ENCODE measurements at places on chromosomes 12 and 14.

GRCh38 chr14:38794677-38795076, 308.4 kb downstream of the SEC23A start:
- no peak for DNase-seq

GRCh38 chr14:30333934-30334333, 225.0 kb upstream of the G2E3 start:
- no peak for DNase-seq

DNA sequence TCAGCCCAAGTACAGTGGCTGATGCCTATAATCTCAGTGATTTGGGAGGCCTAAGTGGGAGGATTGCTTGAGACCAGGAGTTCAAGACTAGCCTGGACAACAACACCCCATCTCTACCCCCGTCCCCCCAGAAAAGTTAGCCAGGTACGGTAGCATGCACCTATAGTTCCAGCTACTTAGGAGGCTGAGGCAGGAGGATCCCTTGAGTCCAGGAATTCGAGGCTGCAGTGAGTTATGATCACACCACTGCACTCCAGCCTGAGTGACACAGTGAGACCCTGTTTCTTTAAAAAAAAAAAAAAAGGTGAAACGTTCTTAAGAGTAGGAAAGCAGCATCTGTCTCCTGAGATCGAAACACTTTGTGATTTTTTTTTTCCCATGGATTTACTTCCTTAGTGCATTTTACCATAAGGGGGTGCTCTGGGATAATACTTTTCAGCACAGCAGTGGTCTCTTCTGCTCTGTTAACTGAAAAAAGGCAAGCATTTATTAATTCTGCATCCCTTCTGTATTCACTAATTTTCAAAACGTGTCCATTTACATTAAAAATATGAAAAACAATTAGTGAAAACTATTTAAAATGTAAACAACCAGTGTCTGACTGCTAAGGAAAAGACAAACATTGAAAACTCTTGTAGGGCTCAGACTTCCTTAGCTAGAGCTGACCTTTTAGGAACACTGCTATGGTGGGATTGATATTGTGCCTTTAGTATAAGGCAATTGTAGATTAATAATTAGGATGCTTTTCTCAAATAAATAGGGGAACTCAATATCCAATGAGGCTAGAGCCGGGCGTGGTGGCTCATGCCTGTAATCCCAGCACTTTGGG, 31.2 kb upstream of the USP44 start:
- peak; percentile 74 for DNase-seq

GRCh38 chr14:77914073-77914721, 114.3 kb downstream of the ADCK1 start:
- DNase-seq, result no peak

DNA sequence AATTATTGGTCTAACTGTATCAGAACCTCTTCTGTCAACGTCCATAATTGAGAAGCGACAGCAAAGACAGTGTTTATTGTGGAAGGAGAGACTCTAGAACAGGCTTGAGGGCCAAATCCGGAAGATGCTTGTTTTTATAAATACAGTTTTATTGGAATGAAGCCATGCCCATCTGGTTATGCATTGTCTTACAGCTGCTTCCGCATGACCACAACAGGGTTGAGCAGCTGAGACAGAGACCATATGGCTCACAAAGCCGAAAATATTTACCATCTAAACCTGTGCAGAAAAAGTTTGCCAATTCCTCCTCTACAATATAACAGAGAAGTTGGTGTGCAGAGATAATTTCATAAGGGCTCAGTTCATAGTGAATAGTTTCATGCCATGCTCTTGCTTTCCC, 24.5 kb downstream of the PRKAB1 start:
- DNase-seq, result no peak

GRCh38 chr14:64998455-64998931, 11.8 kb downstream of the FNTB start:
- no peak for DNase-seq

DNA sequence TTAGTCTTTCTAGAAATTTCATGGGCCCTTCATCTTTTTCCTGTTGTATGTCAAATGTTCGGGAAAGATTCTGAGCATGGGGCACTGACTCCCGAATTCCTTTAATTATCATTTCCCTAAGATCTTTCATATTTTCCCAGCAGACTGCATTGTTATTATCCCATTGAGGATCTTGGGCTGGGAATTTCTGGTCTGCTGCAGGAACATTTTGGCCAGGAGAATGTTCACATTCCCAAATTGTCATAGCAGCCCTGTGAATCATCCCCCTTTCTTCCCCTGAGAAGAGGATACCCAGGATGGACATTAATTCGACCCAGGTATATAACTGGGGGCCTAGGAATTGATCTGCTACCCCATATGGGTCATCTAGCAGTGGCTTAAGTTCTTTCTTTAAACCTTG, 112.5 kb downstream of the RIN3 start:
- peak; percentile 88 for DNase-seq

DNA sequence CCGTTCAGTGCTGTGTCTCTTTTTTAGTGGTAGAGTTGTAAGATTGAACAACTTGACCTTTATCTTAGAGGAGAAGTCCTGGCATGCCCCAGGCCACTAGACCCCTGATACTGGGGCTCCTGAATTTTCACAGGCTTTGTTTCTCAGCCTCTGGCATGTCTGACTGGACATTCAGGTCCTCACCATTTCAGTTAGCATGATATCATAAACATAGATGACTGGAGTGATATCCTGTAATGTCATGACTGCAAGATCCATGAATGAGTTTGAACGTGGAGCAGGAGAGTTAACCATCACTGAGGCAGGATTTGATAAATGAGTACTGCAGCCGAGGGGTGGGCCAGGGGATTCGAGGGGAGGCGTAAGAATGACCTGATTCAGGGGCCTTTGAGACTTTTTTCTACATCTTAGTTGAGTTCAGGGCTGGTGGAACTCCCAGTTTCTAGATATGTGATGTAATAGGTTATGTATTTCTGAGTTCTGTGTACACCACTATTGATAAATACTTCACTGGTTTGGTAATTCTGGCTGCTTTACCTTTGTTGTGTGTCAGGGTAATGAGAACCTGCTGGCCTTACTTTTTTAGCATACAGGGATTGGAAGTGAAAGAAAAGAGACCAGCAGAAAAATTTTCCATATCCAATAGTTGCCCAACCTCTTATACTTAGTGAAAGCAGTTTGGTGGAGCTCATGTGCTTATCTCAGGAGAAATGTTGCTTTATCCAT, 217.0 kb downstream of the SYNE2 start:
- no peak for DNase-seq

Measured in EH (cell line).